Calu3 (cell line): ENCODE measurements at places on chromosomes 16 and 17.

DNA sequence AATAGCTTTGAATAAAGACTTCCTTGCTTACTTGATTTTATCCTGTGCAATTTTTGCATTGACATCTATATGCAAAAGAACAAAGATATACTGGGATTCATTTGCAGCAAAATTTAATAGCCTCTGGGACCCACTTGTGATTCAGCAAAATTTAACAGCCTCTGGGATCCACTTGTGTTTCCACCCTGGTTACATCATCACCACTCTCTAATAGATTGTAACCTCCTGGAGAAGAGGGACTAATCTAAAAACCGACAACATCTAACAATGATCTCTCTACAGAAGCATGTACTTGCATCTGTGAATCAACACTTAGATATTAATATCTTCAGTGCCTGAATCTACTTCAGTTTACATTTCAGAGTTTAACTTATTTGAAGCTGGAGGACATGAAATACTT is 202.0 kb upstream of the CPHXL start:
- no peak for DNase-seq

DNA sequence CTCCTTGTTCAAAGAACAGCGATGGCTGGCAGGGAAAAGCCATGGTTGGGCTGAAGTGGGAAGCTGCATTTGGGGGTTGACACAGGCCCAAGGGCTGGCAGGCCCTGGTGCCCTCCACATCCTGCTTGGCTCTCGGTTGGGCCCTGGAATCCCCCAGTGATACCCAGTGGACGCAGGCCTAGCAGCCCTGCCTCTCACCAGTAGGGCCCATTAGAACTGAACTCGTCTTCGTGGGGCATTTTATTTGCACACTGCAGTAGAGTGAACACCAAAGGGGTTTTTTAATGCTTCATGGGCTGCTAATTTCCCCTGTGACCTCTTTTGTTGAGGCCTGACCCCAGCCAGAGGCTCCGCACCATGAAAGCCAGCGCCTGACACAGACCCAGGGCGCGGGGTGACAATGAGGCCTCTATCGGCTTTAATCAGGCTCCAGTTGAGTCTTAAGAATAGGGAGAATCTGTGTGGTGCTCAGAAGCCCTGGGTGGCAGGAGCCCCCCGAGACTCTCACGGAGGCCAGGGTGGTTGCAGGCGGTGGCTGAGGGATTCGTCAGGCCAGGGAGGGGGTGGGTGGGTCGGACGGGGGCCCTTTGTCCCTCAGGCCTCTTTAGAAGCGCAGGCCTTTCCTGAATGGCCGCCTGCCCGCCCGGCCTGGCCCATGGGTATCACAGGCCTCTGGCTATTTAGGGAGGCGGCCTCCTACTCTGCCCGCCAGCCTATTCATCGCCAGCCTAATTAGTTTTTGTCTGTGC is 199.3 kb downstream of the NTN1 start:
- DNase-seq: no peak

GRCh38 chr16:2471016-2471652 is at the start of gene NTN3:
Gene NTN3, plus strand, starts transcription at chr16:2471297. Its CDS starts 405 bp downstream, at chr16:2471702.
- DNase-seq: no peak

DNA sequence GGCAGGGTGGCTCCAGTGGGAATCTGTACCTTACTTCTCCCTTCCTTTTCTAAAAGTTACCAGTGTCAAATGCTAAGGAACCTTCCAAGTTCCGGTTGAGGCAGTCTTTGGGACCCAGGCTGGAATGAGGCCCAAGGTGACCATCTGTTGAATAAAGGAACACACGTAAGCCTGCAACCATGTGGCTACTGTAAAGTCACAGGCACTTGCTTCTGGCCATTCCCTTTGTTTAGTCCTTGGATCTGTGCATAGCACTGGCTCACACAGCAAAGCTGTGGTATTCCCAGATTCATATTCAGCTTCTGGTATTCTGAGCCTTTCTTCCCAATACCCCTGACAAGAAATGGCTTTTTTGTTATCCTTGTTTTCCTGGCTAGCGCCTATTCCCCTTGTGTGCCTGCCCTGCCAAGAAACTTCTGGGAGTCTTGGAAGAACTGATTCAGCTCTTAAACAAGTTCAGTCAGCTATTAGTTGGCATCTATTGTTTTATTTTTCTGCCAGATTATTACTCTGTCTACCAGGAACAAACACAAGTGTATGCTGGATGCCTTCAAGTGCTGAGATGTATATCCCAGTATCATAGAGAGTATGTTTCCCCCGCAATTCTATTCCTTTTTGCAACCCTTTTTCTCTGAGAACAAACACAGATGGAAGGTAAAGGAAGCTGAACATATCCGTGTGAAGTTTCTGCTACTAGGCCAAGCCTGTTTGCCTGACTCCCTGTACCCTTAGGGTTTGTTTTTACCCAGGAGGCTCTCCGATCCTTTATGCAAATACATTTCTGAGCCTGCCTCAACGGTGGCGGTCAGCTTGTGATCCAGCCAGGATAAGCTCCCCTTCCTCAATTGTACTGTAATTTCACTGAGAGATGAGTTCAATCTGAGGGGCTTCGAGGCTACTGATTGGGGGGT is 13.2 kb downstream of the TMEM238L start:
- no peak for DNase-seq

DNA sequence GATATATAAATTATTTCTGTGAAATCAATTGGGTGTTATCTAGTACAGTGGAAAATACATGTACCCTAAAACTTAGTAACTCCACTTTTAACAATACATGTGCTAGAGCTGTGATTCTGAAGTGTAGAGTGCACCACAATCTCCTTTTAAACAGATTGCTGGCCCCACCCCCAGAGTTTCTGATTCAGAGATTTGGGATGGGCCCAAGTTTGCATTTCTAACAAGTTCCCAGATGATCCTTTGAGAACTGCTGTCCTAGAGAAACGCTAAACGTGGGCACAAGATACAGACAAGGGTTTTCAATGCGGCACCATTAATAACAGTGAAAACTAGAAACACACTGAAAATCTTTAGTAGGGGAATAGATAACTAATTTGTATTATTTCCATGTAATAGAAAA is 49.2 kb downstream of the NXPH3 start:
- no peak for DNase-seq

DNA sequence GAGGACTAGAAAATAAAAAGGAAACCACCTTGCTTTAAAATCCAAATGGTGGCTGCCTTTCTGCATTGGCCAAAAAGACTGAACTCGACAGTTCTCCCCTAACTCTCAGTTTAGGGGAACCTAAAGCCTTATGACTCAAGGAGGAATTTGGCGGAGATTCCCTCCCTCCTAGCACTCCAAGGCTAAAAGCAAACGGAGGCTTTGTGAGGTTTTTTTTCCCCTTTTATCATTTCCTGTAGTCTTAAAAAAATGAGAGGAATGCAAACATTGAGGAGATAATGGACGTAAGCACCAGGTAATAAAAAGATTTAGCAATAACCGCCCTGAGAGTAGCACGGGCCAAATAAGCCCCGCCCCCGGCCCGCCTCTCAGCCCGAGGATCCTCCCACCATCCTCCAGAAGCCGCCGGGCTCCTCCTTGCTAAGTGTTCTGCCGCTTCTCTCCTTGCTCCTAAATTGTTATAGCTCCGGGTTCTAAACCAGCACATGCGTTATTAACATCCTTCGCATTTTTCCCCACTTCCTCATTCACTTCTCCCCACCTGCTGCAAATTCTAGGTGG is 5.8 kb upstream of the KIFC3 start:
- DNase-seq: peak; percentile 85

DNA sequence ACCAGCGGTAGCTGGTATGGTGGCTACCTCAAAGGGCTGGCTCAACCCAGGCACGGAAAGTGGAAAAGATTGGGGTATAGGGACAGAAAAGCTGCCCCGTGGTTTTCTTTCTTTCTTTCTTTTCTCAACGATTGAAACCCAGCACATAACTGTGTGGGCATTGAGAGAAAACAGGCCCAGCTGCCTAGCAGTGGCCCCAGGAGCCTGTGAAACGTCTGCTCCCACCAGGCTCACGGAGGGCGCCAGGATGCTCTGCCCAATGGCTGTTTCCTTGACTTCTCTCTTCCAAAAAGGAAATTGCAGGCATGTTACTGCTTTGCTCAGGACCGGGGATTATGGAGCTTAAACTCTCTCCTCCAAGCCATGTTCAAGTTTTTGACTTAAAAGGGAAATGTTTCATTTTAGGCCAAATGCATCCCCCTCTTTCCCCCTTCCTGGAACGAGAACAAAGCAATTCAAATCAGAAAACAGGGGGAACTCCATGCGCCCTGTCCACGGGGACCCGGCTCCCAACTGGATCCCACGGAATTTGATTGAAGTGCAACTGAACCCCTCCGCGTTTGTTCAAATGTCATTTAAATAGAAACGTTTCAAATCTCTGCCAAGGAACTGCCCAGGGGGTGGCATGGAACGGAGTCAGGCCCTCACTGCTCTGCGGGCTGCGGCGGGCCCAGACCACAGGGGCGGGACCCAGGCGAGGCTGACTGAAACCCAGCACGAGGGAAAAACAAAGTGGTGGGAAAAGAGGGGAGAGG is 133.5 kb downstream of the RGS9 start:
- no peak for DNase-seq

DNA sequence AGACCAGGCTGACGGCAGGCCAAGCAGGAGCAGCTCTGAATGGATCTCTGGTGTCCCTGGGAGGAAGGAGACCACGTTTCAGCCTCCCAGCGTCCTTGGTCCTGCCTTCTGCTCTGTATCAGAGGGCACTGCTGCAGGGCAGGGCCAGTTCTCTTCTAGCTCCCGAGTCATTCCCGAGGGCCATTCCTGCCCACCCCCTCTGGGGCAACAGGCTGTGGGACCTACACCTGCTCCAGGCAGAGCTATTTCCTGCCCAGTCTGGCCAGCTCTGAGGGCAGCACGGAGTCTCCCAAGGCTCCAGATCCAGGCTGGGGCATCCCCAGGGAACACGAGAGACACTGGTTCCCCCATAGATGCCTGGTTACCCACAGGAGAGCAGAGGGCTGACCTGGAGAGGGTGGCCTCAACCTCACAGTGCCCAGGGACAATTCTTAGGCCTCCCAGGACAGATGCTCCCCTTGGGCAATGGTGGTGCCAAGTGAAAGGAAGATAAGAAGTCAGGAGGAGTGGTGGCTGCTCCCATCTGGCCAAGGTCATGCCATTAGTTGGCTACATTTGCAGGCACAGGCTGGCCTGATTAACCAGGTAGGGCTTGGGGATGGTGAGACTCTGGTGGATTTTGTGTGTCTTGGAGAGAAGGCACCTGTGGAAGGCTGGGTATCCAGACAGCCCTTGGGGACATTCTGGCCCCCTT is 2.0 kb downstream of the WFIKKN2 start:
- DNase-seq: no peak

DNA sequence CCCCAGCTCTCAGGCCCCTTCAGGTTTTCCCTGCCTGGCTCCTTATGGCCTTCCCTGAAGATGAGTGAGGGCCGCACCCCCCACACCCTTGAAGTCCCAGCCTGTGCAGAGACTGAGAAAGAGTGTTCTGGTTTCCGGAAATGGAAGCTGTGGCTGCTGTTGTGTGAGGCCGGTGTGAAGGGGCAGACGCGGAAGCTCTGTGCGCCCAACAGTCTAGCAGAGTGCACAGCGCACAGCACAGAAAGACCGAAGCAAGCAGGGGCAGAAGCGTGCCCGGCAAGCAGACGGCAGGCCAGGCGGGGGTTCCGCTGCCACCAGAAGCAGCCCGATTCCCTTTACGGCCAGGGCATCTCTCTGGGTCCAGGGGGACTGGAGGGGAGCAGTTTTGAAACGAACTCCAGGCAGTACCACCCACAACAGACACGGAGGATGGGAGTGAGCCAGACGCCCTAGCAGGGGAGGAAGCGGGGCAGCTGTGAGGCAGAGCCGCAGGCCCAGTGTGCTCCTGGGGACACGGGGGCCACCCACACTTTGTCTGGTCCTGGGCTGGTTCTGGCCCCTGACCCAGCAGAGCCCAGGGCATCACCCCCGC is 16.7 kb downstream of the TPSG1 start:
- no peak for DNase-seq

DNA sequence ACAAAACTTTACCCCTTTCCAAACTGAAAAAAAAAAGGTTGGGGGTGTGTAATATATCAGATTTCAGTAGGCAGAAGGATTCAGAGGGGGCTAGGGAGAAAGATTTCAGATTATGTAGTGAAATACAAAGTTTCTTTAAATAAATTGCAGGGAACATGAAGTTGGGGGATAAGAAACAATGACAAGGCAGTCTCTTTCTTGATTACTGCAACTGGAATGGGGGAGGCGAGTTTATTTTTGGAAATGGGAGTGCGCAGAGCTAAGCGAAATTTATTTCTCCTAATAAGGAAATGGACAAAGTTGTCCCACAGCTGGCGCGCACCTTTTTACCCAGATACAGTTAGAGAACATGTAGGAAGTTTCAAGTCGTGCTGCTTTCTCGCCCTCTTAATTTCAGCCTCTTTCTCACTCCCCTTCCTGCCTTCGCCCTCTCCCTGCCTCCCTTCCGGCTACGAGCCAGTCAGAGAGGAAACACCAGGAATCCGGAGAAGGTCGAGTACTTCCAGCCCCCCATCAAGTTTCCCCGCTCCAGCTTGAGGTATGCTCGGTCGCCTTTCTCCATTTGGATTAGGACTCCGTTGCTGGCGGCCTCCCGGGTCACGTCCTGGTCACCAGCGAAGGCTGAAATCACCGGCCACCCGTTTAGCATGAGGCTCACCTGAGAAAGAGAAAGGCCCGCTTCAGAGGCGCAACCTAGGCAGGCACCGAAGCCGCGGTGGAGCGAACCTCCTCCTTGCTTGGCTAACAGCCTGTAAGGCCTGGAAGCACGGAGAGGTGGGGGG is 2.5 kb downstream of the CBLN1 start:
- no peak for DNase-seq

GRCh38 chr17:20096430-20096829 is 87.3 kb downstream of the SPECC1 start:
- no peak for DNase-seq

GRCh38 chr16:54282202-54282927 is 4.2 kb downstream of the IRX3 start:
- DNase-seq: peak; percentile 73

DNA sequence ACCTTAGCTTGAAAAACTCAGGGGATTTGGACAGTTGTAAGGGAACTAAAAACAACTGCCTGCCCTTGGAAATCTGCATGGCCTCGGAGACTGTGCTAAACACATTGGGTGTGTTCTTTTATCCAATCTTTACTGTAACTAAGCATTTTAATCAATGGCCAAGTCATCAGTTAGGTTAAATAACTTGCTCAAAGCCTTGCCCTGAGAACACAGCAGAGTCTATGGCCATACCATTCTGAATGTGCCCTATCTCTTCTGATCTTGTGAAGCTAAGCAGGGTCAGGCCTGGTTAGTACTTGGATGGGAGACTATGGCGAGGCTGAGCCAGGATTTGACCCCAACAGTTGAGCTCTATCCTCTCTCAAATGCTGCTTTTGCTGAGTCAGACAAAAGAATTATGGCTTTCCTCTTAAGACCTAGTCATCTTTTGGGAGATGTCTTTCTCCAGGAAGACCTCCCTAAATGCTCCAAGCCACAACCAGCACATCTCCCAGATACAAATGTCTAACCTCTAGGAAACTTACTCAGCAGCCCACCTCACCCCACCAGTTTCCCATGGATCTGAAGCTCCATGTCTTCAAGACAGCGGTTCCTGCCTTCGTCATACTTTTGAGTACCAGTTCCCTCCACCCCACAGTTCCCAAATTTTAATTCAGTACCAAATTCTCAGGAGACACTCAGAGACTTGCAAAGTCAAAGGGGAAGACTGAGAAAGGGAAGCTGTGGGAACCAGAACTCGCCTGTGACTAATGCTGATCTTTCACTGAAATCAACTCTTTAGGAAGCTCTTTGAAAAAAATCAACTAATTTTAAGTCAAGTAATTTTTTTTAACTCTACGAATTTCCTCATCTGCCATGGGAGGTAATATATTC is 336.1 kb downstream of the MAF start:
- no peak for DNase-seq
